Psoas muscle (tissue), 8 donors: ENCODE measurements at places on chromosomes 5 and 9. TPM values are rescaled to one million over a fixed set of nuclear protein-coding genes. Genes with fewer than 3 reads are reported as not detected.
A peak's percentile ranks its signal among the peaks of the same experiment; 100 is the strongest.

GRCh38 chr9:38276771-38277439, 115.6 kb upstream of the ALDH1B1 start:
- no peak for DNase-seq

GRCh38 chr9:114250235-114250568, 72.7 kb upstream of the ORM1 start:
- DNase-seq = peak; percentile 92

DNA sequence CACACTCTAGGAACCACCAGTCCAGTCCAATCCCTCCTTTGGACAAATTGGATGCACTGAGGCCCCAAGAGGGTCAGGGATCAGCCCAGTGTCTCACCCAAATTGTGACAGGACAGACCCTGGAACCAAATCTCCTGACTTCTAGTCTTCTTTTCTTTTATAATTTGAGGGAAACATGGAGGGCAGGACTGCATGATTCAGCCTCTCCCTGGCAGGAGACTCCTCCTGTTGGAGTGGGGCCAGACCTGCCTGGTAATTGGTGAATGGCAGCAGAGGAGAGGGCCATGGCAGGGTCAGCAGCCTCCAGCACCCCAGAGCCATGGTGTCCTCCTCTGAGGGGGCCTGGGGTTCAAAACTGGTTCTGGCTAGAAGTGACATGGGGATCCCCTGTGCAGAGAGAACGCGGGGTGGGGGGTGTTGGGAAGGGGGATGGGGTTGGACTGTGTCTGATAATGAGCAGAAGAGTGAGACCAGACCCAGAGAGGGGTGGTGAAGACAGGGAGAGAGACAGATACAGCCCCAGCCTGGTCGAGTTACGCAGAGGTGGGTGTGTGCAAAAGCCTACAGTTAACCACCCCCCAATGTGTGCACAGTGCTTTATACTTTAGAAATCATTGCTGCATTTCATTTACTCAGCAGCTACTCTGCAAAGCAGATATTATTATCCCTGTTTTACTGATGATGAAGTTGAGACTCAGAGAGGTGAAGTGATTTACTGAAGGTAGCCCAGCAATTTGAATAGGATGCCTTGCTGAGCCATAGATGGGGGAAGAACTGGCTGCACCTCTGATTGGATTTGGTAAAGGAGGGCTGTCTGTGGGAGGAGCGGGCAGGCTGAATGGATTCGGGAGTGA, 3.8 kb upstream of the SYNPO start:
- peak; percentile 85 for DNase-seq

DNA sequence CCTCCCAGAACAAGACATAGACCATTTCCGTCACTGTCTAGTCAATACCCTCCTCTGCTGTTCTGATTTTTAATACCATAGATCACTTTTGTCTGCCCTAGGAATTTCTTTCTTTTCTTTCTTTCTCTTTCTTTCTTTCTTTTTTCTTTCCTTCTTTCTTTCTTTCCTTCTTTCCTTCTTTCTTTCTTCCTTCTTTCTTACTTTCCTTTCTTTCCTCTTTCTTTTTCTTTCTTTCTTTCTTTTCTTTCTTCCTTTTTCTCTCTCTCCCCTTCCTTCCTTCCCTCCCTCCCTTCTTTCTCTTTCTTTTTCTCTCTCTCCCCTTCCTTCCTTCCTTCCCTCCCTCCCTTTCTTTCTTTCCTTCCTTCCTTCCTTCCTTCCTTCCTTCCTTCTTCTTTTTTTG, 49.0 kb upstream of the RAPGEF1 start:
- DNase-seq = no peak

Gene CD180
- 0.10 TPM for polyA plus RNA-seq

Gene CNTLN
- 1.5 TPM for polyA plus RNA-seq

Gene CDKN2A
- polyA plus RNA-seq = not detected

DNA sequence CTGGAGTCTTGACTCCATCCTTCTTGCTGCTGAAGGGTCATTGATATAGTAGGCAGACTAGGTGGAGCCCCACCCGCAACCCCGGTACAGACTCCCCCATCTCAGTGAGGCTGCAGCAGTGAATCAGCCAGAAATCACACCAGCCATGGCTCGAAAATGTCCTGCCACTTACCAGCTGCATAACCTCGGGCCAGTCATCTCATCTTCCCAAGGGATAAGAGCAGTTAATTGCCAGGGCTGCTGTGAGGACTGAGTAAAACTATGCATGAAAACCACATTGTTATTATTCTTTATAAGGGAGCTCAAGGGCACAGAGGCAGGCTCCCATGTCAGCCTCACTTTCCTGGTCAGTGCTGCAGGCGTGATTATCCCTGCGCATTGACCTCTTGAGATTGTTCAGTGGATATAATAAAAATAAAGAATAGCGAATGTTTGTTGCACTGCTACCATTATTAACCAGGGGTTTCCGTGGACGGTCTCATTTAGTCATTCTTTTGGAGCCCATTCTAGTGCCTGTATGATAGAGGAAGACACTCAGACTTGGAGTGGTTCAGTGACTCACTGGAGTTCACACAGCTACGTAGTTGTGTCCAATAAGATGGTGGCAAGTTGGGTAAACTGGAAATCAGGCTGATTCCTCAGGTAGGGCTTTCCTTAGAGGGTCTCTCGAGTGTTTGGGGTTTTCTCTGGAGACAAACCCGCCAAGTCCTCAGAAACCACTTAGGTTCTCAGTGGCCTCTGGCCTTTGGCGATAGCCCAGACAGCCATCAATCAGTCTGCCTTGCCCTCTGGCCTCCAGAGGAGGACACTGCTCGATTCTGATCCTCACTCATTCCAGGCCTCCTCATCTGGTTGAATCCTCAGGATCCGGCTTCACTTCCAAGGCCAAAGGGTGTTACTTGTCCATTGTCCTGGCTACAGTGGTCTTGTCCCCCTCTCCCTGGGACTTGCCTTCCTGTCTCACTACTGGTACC, 39.9 kb downstream of the COL15A1 start:
- DNase-seq = no peak

DNA sequence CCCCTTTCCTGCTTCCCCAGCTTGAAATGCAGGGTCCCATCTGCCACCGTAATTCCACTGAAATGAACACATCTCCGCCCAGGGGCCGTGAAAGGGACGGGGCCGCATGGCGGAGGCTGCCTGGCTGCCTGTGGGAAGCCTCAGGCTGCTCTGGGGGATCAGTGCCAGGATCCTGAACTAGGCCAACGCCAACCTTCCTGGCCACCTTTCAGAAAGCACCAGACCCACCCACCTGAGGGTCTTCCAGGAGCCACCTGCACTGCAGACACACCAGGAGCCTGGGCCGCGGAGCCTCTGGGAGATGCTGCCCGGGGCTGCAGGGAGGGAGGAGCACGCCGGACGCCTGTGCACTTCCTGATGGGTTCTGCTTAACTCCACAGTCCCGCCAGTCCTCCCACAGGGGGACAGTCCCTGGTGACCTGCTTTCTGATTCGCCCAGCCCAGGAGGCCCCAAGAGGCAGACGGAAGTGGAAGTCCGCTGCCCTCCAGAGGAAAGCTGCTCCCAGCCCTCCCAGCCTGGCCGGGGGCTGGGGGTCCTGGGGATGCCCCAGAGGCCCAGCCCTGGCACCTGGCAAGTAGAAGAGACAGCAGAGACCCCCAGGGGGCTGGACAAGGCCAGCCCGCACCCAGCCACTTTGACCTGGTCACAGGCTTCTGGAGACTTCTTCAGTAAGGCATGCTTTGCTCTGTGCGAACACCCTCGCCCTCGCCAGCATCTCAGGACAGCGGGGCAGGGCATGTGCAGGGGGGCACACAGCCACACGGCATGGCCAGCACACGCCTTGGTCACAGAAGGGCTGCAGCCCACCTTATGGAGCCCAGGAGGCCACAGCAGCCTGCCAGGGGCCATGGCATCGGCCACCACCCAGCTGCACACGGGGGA, at the start of gene CARD9:
Gene CARD9 (minus strand): TSS at position 370 of the 883 bp plus-strand sequence. CDS start 1,591 bp downstream, outside the sequence.
- no peak for DNase-seq

Gene FBLL1
- polyA plus RNA-seq = not detected

- DNase-seq = no peak
Measured at GRCh38 chr9:113754739-113755138, 121.4 kb upstream of the ZNF618 start.

- DNase-seq = no peak
Measured at GRCh38 chr9:125637241-125637640, 69.8 kb downstream of the MAPKAP1 start.

DNA sequence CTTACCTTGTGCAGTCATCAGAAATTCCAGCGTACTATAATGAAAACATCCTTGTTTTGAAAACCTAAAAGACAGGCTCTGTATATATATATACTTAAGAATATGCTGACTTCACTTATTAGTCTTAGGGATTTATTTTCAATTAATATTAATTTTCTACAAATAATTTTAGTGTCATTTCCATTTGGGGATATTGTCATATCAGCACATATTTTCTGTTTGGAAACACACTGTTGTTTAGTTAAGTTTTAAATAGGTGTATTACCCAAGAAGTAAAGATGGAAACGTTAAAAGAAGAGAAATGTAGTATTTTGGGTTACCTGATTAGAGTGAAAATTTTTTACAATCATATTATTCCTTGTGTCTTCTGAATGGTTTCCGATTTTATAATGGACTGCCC, 131.4 kb downstream of the CDH6 start:
- DNase-seq = no peak

Gene GRM6
- polyA plus RNA-seq = not detected

DNA sequence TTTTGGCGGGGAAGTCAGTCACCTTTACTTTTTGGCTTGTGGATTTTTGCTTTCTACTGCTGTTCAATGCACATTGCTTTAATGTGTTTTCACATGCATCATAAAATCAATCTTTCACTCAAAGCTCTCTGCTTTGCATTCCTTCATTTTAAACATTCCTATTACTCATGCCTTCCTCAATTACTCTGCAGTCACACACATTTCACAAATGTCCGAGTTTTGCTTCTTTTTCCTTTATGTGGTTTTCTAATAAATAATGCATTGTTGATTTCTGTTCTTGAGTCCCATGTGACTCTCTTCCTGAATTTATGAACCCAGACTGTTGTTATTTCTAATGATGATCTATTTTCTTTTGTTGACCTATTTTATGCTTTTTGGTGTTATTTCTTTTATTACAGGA, 82.3 kb upstream of the EPB41L4B start:
- no peak for DNase-seq

Gene PELO
- 13.1 TPM for polyA plus RNA-seq

DNA sequence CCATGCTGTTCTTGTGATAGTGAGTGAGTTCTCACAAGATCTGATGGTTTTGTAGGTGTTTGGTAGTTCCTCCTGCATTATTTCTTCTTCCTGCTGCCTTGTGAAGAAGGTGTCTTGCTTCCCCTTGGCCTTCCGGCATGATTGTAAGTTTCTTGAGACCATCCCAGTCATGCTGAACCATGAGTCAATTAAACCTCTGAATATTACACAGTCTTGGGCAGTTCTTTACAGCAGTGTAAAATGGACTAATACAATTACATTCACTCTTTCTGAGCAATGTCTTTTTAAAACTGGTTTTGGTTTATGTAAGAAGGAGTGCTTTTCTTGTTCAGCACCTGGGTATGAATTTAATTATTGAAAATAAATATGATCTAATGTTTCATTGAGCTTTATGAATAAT, 50.7 kb upstream of the ARRDC3 start:
- DNase-seq = no peak

- DNase-seq = no peak
Measured at GRCh38 chr9:104143550-104143910, 49.4 kb downstream of the SMC2 start.

- no peak for DNase-seq
Measured at GRCh38 chr5:33244441-33245150, 196.2 kb upstream of the TARS1 start.

Gene UBLCP1
- polyA plus RNA-seq = 21.0 TPM

- no peak for DNase-seq
Measured at GRCh38 chr5:179382486-179382885, 37.2 kb upstream of the ADAMTS2 start.

- DNase-seq = no peak
Measured at GRCh38 chr9:135136991-135137832, 49.7 kb downstream of the OLFM1 start.

Gene CMBL
- 9.4 TPM for polyA plus RNA-seq

Gene COL27A1
- 1.8 TPM for polyA plus RNA-seq

GRCh38 chr5:150321784-150322183, 19.1 kb upstream of the ARSI start:
- no peak for DNase-seq

Gene PPP3R2
- polyA plus RNA-seq = not detected

DNA sequence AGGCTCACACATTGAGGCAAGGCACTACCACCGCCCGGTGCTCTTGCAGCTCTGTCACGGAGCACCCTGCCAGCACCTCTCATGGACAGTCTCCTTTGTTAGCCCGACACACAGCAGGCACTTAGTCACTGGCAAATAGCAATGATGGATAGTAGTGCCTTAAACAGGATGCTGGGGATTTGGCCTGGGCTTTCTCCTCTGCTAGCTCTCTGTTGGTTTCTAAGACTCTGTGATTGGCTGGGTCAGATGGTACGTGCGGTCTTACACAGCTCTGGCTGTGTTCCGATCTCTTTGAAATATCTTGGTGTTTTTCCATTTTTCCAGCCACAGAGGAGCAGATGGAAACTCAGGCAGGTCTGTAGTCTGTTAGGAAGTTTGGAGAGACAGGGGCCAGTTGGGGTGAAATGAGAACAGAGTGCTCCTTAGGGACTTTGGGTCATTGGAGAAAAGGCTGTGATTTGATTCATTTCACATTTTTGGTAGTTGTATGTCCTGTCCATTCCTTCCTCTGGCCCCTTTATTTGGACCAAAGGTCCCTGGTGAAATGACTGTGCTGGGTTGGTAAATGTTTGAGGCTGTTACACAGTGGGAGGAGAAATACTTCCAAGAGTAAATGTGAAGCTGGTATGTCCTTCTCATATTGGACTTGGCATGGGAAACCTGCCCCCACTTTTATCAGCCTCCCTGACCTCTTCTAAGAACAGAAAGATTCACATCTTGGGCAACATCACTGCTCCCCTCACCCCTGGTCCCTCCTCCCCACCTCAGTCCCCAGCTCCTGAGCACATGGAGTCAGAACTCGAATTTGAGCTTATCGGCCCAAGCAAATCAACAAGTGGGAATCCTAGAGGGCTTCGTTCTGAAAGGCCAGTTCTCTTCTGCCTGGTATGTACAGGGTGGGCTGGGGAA, 3.4 kb downstream of the SMIM3 start:
- DNase-seq = peak; percentile 79

Gene SHB
- 30.7 TPM for polyA plus RNA-seq

Gene FGD3
- polyA plus RNA-seq = 0.45 TPM
